ENCODE measurements at places on chromosomes 12 and 14.

DNA sequence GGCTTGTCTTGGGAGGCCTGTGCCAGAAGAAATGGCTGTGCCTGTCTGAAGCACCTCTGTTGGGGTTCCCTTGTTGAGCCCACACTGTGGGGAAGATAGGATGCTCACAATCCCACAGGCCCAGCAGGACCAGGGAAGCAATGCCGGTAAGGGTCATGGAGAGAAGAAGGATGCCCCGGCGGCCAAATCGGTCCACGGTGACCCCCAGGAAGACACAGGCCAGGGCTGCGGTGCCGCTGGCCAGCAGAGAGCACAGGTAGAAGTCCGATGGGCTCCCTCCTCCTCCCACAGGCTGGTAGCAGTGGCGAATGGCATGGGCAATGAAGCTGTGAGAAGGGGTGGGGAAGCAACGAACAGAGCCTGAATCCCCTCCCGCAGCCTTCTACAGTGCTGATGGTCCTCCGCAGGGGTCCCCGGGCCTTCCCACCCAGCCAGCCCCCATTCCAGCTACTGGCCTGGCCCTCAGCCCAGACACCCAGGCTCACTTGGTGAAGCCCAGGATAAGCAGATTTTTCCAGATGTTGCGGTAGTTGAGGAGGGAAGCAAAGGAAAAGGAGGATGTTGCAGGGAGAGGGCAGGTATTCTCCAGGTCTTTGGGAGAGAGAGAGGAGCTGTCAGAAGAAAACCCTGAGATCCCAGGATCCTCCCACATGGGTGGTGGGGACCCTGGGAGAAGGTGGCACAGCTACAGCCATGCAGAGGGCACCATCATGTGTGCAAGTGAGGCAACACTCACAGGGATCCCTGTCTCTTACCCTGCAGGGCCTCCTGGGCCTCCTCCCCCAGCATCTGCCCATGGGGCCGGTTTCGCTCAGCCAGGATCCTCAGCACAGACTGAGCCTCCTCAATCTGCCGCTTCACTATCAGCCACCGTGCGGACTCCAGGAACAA is 5.0 kb downstream of the SLC22A17 start:
- DNase-seq: no peak

DNA sequence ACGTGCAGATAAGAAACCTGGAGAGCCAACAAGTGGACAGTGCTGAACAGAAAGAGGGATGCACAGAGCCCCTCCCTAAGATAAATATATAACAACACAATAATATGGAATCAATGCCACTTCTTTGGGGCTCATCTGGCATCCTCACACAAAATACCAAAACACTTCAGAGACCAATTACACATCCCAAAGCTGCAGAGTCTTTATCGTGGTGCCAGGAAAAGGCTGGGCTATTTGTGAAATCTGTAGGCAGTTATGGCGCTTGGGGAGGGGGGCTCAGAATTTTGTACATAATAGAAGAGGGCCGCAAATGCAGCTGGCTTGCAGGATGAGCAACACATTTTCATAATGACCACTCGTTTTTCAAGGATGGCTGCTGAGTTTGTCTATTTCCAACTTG is 160.4 kb upstream of the NOS1 start:
- DNase-seq: no peak

- no peak for DNase-seq
These were observed 248.0 kb downstream of the PDZRN4 start for GRCh38 chr12:41436076-41436475.

GRCh38 chr14:43803076-43803689 is 703.9 kb downstream of the FSCB start:
- no peak for DNase-seq

DNA sequence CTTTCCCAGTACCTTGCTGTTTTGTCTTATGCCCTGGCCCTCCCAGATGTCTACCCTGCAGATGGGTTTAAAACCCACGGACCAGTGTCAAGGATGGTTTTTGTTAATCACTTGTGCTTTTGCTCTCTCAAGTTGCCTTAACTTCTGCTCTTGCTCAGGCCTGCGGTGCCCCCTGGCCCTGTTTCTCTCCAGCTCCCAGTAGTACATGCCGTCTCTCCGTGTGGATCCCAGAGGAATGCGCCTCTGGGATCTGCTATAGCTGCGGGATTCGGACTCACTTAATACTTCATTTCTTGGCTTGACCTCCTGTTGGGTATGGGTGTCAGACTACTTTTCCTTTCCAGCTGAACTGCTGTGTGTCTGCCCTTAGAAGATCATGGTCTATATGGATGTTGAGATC is 14.5 kb downstream of the PLEKHG3 start:
- DNase-seq: no peak

- no peak for DNase-seq
These were observed 60.7 kb upstream of the CCND2 start for GRCh38 chr12:4212845-4213244.

DNA sequence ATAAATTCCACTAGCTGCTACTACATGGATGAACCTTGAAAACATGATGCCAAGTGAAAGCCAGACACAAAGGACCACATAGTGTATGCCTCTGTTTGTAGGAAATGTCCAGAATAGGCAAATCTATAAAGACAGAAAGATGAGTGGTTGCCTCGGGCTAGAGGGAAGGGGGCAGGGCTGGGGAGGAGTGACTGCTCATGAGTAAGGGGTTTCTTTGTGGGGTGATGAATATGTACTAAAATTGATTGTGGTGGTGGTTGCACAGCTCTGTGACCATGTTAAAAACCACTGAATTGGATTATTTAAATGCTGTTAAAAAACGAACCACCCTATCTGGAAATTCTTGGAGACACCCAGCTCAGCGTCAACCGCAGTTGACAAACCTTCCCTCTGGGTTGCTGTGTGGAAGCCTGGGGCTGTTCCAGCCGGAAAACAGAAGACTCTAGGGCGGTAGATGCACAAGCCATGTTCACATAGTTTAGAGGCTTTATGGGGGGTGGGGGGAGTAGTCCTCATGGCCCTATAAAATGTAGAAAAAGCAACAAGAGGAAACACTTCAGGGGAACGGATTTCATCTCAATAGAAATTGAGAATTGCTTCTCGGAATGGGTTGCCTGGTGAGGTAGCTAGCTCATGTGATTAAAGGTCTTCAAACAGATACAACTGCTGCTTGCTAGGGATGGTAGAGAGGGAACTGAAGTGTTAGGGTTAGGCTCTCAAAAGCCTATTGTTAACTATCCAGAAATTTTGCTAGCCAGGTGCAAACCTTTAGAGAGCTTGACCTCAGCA is 29.4 kb downstream of the RIN3 start:
- DNase-seq: no peak

DNA sequence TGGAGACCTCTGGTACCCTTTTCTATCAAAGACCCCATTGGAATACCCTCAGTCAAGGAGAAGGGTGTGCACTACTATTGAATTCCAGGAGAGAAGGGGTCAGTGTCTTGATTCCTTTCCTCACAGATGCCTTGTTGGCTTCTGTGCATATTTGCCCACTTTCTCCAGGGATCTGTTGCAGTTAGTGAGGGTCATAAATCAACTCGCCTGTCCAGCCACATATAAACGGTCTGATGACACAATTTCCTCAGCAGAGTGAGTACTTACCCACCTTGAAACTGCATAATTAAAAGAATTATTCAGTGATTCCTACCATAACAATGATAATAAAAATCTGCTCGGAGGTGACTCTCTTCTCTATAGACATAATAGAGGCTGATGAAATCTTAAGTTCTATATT is 13.9 kb upstream of the DCD start:
- DNase-seq: no peak

- DNase-seq: no peak
These were observed 52.8 kb downstream of the C14orf132 start for GRCh38 chr14:96091941-96092411.

- no peak for DNase-seq
These were observed 228.2 kb upstream of the PWP1 start for GRCh38 chr12:107457362-107457935.

DNA sequence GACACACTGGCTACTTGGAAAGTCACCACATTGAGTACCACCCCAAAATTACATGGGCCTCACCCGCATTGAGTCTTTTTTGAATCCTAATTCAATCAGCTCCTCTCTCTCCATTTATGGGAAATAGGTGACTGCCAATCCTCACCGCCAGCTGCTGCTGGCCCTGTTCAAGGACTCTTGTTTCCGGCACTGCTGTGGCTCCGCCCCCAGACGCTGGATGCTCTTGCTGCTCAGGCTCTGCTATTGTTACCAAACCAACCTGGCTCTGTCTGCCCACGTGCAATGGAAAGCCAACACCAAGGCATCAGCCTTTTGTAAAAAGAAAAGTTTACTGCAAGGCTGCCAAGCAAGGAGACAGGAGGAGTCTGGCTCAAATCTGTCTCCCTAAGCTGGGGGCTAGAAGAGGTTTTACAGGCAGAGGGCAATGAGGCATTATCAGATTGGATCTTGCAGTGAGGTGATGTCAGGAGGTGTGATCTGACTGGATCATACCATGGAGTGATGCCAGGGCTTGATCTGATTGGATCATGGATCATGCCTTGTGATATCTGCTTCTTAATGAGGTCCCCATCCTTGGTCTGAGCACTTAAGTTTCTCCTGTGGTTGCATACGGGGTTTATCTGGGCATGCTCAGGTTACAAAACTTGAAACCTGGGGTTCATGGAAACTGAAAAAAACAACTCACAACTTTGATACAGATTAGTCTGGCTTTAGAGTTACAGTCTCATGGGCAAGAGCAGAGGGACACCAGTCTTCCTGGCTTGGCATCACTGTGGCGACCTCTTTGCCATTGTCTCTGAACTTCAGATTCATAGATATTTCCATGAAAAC is 117.1 kb upstream of the SLC35F4 start:
- DNase-seq: no peak

DNA sequence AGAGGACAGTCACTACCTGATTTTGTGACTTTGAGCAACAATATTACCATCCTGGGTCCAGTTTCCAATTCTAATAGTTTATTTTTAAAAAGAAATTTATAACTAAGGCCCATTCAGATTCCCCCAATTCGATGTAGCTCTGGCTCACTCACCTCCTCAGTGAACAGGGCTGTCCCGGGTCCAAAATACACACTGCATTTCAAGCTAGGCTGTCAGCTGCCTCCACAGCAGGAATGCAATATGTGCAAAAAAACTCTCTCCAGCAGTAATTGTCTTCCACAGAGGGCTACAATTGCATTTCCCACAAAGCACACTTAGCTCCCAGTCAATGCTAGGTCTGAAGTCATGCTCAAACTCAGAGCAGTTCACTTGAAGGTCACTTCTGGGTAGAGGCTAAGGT is 39.3 kb upstream of the ZNF641 start:
- no peak for DNase-seq

- no peak for DNase-seq
These were observed 14.4 kb upstream of the OR6S1 start for GRCh38 chr14:20655851-20656250.

DNA sequence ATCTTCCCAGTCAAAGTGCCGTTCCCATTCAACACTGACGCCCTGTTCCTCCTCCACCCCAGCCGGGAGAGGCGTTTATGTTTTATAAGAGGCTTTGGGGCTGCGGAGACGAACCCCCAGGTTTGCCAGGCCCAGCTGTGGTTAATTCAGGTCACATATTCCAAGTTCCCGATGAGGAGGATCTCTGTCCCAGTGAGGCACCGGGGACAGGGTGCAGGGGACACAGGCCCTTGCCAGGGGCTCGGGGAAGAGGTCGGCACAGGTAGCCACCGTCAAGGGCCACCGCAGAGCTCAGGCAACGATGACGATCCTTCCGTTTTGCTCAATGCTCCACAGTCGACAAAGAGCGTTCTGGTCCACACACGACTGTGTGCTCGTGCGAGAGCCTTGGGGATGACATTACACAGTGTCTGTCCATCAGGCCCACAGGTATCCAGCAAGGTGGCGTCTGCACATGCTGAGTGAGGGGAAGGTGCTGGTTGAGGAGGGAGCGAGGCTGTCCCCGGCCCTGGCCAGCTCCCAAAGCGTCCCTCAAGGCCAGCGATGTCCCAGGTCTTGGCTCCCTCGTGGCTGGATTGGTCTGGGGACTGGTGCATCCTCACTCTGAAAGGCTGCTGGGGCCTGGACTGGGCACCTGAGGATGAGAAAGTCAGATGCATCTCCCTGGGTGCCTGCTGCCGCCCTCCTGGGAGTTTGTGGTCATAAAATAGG is 189.2 kb upstream of the C14orf180 start:
- DNase-seq: no peak

GRCh38 chr14:71481021-71481654 is 451.1 kb upstream of the RGS6 start:
- DNase-seq: no peak

GRCh38 chr14:91405724-91406435 is 11.7 kb downstream of the CCDC88C start:
- DNase-seq: no peak

DNA sequence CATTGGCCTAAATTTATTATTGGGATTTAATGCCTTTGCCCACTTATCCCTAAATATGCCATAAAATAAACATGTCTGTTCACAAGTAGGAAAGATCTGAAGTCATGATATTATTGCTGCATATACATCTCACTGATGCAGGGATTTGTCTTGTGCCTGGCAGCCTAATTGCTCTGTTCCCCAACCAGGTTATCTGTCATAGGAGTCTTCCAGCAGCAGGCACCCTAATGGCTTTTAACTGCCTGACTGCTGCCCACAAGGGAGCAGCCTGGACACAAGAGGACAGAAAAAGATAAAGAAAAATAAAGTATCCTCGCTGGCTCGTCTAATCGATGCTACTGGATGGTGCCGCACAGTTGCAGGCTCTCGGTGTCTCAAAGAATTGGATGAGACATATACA is 337.6 kb upstream of the FAR2 start:
- no peak for DNase-seq

DNA sequence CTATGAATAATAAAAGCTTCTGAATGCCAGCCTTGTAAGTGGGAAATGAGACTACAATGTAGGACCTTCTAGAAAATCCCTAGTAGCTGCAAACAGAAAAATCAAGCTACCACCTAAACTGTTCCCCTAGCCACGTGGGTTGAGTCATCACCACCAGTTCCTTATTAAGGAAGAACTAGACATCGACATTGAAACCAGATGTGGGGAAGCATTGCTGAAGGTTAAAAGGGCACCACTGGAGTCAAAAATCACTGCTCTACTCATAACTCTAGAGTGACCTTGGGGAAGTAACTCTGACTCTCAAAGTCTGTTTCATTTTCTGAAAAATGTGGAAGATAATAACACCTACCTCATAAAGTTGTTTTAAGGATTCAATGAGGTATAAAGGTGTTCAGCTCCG is 9.4 kb upstream of the CNIH1 start:
- DNase-seq: no peak

GRCh38 chr12:108671110-108671509 is 37.4 kb upstream of the SELPLG start:
- no peak for DNase-seq

DNA sequence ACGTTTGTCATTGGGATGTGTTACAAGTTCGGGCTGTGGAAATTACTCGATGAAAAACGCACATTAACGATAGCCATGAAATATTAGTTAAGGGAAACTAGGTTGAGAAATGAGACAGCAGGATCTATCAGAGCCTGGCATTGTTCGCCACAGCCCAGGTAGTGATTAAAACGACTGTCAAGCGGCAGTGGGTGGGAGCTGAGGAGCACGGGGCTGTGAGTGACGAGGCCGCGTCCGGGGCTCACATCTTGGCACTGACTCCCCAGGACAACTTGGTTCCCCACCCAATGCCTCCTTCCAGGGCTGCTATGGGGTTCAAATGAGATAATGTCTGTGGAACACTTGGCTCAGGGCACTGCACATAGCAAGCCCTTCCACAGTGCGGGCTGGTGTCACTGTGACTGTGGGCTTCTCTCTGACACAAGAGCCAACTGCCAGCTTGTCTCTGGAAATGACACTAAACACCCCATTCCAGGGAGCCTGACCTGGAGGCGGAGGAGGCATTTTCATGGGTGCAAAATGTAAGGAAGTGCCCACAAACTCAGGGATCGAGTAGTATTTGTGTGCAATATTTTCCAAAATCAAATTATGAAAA is 19.3 kb downstream of the MMAB start:
- DNase-seq: no peak
